ENCODE measurements at places on chromosomes 4 and X.

DNA sequence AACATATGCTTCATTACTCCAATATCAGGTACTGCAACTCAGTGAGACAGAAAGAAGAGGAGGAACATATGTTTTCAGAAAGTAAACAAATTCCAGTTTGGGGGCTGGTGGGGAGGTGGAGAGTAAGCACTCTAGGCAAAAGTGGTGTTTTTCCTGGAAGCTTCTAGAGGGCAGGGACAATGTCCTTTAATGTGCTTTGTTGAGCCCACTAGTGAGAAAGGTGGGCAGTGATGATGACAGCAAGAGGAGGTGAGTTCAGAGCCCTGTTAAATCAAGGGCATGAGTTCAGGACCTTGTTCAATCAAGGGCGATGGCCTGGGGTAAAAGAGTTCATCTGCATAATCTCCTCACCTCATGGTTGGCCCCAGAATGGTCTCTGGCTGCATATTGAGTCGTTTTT lies 38.4 kb downstream of the GPC3 start:
- DNase-seq = no peak

DNA sequence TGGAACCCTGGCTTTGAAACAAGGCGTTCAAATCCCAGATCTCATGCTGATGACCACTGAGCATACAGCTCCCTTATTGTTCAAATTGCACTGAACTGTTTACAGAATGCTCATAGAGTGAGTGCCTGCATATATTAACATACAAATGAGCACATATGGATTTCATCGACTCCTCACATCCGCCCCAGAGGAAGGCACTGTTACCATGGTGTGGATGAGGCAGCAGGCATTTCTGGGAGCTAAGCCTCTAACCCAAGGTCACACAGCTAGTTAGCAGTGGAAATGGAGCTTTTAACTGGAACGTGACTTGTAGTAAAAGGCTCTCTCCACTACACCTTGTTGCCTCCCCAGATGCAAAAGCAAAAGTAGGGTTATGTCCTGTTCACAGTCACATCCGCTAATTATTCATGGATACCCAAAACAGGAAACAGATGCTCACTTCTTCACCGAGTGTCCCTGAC lies 289.7 kb downstream of the STK32B start:
- DNase-seq = no peak

GRCh38 chrX:121256647-121257046 lies 209.2 kb downstream of the GLUD2 start:
- no peak for DNase-seq

- DNase-seq = no peak
Measured at GRCh38 chr4:31682796-31683195, 962.6 kb downstream of the PCDH7 start.

DNA sequence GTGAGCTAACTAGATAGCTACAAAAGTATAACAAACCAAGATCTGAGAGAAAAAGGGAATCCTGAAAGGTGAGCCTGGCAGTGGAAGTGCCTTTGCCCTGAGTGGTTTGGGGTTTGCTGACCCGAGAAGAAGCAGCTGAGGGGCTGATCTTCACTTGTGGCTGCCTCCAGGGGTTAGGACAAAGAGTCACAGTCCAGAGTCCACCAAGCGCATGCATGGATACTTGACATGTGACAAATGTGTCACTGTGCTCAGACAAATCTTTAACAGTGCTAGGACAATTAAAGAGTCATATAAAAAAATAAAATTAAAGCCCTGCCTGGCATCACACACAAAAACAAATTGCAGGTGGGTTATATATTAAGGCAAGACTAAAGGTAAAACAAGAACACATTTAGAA lies 26.4 kb downstream of the HMGB3 start:
- DNase-seq = no peak

DNA sequence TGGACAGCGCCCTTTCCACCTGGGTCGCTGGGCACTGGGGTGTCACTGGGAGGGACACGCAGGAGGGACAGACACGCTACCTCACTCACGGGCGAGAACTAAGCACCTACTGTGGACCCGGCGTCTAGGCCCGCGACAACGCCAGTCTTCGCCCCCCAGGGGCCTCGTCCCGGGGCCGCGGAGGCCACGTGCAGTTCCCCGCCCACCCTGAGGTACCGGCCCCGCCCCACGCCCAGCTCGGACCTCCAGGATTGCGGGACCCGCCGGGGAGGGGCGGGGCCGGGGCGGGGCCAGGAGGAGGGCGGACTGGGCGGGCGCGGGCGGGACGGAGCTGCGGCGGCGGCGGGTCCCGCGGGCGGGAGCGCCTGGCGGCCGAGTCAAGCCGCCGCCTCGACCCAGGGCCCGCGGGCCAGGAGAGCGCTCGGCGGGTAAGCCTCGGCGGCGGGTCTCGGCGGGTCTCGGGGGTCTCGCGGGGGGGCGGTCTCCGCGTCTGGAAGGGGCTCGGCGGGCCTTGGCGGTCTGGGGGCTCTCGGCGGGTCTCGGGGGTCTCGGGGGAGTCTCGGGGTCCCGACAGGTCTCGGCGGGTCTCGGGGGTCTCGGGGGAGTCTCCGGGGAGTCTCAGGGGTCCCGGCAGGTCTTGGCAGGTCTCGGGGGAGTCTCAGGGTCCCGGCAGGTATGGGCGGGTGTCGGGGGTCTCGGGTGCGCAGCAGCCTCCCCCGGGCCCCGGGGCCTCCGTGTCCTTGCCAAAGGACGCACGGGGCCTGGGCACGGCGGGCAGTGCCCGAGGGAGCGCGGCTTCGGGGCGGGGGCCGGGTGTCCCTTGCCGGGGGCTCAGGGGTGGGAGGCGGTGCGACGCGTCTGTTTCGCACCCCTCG lies at the start of gene SH3BP2:
Gene SH3BP2, plus strand, starts transcription at position 375 of the 875 bp plus-strand sequence. CDS start 27,533 bp downstream, outside the sequence.
- peak; percentile 72 for DNase-seq

DNA sequence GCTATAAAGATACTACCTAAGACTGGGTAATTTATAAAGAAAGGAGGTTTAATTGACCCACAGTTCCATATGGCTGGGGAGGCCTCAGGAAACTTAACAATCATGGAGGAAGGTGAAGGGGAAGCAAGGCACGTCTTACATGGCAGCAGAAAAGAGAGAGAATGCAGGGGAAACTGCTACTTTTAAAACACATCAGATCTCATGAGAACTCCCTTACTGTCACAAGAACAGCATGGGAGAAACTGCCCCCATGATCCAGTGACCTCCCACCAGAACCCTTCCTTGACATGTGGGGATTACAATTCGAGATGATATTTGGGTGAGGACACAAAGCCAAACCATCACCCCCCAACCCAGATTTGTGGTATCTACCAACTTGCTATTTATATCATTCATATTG lies 13.9 kb downstream of the TEX13C start:
- no peak for DNase-seq

GRCh38 chr4:87807402-87807801 lies 8.0 kb downstream of the IBSP start:
- no peak for DNase-seq

GRCh38 chr4:185809533-185810071 lies 2.4 kb downstream of the SORBS2 start:
- no peak for DNase-seq

DNA sequence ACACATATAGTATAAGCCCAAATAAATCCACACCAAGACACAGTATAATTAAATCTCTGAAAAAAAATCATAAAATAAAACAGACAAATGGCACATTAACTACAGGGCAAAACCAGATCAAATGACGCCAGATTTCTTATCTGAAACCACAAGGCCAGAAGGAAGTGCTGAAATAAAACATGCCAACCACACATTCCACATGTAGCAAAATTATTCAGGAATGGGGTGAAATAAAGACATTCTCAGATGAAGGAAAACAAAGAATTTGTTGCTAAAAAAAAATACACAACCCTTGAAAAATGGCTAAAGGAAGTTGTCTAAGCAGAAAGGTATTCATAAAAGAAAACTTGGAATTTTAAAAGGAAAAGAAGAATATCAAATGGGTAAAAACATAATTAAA lies 4.5 kb upstream of the DCAF12L1 start:
- DNase-seq = no peak

- no peak for DNase-seq
Measured at GRCh38 chr4:4843635-4844291, 15.7 kb upstream of the MSX1 start.

DNA sequence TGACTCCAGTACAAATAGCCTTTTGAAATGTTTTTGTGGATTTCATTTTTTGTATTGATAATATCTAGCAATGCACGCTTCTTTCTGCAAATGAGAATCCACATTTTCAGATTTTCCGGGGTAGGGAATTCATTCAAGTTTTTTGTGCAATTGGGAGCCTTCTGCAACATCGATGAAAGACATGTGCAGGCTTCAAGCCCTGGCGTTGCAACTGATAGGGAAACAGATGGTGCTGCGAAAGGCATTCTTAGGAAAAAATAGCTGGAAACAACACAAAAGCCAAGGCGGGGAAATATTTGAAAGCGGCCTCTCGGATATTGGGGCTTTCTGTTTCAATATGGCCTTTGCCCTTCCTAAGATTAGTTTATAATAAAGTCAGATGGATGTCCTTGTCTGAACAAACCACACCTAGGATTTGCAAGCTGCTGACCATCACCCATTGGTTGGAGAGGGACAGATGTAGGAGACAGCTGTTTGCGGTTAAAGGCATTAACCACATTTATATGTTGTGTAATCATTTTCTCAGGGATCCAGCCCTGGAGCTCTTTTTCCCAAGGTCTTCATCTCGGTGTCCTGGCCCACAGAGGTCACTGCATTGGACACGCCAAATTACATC lies 136.5 kb downstream of the PRKX start:
- no peak for DNase-seq

DNA sequence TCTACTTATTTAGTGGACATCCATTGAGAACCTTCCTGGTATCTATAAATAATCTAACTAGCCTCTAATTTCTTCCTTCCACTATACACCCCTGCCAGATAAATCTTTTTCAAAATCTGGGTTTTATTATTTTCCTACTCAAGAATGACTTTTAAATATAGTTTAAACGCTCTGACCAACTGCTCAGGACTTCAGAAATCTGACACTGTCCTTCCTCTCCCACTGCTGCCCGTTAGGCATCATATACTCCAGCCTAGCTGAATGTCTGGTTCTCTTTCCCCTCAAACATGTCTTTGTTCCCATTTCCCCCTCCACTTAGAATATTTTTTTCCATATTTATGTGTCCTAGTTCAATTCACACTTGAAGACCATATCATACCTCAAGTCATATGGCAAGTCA lies 35.2 kb upstream of the CBLL2 start:
- DNase-seq = no peak

DNA sequence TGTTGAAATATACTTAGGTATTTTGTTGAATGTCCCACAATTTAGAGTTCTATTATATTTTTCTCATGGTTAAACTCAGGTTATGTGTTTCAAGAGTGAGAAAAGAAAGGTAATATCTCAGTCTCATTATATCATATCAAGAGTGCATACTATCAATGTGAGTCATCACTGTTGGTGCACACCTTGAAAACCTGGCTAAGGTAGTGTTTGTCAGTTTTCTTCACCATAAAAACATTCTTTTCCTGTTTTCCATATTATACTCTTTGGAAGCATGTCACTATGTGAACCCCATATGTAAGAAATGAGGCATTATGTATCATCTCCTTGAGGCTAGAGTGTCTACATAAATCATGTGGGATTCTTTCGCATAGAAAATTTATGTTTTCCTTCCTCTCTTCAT lies 307.6 kb upstream of the CTSO start:
- no peak for DNase-seq

DNA sequence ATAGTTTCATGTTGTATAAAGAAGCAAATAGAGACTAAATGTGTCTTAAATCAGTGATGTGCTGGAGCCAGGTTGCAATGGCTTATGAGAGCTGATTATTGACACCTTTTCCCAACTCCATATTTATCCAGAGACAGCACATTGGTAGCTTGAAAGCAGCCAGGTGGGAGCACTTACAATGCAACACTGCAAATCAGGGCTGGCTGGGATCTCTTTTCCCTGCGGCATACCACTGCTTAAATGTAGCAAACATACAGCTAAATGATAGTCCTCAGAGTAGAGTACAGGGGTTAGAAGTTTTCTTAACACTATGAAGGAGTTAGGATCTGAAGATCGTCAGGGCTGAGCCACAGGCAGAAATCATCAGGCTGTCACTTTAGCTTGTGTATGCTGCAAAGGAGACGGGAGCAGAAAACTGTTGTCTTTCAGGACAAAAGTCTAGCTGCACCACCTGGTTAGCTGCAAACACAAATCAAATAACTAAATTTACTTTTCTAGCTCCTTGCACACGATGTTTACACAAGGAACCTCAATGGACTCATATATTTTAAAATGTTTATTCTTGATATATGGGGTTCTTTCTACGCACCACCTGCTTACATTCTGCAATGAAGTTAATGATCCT lies 527.3 kb downstream of the TLL1 start:
- DNase-seq = no peak

DNA sequence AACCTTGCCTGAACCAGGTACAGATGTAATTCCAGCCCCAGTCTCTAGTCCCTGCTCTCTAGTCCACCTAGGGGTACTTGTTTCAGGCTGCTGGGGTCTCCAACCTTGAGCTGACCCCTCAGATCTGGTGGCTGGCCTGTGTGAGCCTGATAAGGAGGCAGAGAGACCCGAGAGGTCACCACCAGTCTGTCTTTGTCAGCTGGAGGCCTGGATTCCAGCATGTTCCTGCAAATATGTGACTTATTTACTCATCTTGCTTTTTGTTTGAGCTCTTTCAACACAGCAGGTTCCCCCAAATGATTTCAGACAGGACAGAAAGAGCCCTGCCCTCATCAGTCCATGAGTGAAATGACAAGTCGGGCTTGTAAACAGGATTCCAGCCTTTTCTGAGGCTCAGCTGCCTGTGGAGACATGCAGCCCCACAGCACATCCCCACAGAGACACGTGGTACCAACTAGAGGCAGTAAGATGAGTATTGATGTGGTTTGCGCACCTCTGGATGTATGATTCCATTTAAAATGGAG lies 37.5 kb upstream of the STK26 start:
- peak; percentile 7 for DNase-seq

DNA sequence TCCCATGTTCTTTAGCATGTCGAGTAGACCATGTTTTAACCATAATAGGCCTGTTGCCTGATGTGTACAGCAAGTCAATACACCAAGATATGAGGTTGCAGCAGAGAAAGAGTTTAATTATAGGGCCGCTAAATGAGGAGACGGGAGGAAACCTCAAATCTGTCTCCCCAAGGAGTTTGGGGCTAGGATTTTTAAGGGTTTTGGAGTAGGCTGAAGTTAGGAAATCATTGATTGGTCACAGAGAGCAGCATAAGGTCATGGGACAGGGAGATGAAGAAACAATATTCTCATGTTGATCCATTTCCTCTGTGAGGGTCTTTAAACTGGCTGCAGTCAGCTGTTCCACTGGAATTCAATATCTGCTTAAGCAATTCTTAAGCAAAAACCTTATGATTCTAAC lies 160.2 kb upstream of the GALNT7 start:
- no peak for DNase-seq

- DNase-seq = no peak
Measured at GRCh38 chrX:45208121-45208856, 7.6 kb upstream of the DIPK2B start.

DNA sequence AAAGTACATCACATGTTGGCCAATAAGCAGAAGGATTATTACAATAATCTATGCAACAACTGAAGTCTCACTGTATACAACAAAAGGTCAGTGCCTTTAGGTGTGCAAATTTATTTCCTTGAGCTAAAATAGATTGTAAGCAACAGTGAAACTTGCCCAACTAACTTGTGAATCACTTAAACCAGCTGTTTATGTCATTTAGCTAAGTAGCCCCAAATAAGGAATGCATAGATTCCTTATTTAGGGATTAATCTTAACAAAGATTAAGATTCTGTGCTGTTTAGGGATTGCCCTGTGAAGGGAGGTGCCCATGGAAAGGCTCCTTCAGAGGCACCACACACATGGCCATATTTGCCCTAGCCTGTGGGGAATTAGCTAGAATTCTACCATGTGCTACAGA lies 168.6 kb downstream of the MAML3 start:
- DNase-seq = no peak

- no peak for DNase-seq
Measured at GRCh38 chr4:68369142-68369805, 19.4 kb upstream of the YTHDC1 start.

Measured in CD4-positive, alpha-beta T cell treated with Interleukin-17A for 1 hour (primary cell).